ENCODE measurements at places on chromosomes 13 and 19. TPM values are rescaled to one million over a fixed set of nuclear protein-coding genes. Genes with fewer than 3 reads are reported as not detected.

GRCh38 chr13:25874907-25875306, 176.9 kb downstream of the SHISA2 start:
- no peak for DNase-seq

KRTDAP gene
- total RNA-seq, result not detected

PCDH8 gene
- total RNA-seq, result not detected

DNA sequence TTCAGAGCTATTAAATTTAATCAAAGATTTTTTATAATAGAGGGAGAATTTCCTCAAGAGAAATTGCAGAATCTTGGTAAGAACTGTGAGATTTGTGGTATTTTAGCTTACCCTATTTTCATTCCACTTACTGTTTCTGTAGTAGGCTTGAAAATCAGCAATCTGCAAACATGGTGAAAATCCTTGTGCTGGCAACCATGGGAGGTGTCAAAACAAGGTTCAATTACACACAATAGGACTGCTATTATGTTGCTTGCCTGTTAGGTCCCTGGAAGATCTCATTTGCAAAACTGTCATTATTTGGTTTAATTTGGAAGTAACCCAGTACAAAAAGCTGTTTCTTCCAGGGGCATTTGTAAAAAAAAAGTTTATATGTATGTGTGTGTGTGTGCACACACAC, 662.8 kb upstream of the SLITRK6 start:
- DNase-seq, result no peak

ZNF132 gene
- 8.9 TPM for total RNA-seq

KLK14 gene
- total RNA-seq, result not detected

- DNase-seq, result no peak
These were observed 5.0 kb downstream of the LGALS14 start for GRCh38 chr19:39709026-39709872.
